Nephron progenitor cell (in vitro differentiated cells): ENCODE measurements at places on chromosomes 3 and 15.

- H3K27ac ChIP-seq: no peak overlapping the region
- no peak overlapping the region for H3K4me3 ChIP-seq
- no peak for DNase-seq
- H3K27me3 ChIP-seq: peaks cover 4% of the 10 kb centered on the region
- H3K36me3 ChIP-seq: peaks cover 13% of the 10 kb centered on the region
Observed at GRCh38 chr15:57969355-57969754, 96.2 kb downstream of the ALDH1A2 start.

DNA sequence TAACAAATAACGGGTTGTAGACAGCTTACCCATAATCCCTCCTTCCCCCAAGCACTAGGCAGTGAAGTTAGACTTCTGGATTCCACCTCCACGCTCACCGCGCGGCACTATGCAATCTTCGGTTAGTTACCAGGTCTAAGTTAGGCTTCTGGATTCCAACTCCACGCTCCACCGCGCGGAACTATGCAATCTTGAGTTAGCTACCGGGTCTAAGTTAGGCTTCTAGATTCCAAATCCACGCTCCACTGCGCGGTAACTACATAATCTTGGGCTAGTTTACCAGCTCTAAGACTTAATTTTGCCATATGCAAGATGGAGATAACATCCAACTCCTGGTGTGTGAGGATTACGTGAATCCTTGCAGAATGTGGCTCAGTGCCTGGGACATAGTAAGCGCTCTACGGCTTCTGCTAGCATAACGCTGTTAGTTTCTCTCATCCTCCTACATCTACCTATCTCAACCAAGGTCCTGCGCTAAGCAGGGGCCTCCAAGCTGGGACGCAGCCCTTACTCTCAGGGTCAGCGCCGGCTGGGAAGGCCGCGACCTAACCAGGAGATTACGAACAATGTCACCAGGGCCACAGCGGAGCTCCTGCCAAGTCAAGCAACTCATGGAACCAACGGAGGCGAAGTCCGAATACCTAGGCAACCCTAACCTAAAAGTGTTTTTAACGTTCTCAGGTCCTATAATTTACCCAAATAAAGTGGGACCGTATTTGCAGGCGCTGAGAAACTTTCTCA, 497 bp upstream of the RPLP1 start:
- peaks cover 42% of the 10 kb centered on the region for H3K36me3 ChIP-seq
- no peak for DNase-seq
- peak overlapping the region; percentile 95 for H3K4me3 ChIP-seq
- peak overlapping the region; percentile 100 for H3K27ac ChIP-seq

GRCh38 chr3:185444329-185444728, 54.5 kb downstream of the TMEM41A start:
- H3K36me3 ChIP-seq: peaks cover under 1% of the 10 kb centered on the region
- no peaks in the 10 kb centered on the region for H3K4me1 ChIP-seq
- peaks cover 9% of the 10 kb centered on the region for H3K27me3 ChIP-seq
- DNase-seq: no peak
- H3K4me3 ChIP-seq: no peak overlapping the region

DNA sequence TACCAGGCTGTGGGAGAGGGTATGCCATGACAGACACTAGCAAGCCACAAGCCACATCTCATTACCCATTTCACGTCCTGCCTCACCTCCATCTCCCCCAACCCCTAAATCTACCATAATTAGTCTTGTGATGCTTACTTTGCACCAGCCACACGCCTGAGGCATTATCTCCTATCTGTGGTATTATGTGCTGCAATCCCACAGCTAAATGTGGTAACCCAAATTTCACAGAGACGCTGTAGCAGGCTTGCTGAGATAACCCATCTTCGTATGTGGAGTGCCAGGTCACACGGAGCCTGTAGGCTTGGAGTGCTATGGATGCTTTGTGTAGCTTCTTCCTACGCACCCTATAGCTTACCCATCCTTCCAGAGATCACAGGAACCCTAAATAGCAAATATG, 256.7 kb upstream of the KCNH8 start:
- no peaks in the 10 kb centered on the region for H3K4me1 ChIP-seq

- no peak overlapping the region for H3K27ac ChIP-seq
- H3K36me3 ChIP-seq: no peaks in the 10 kb centered on the region
- DNase-seq: no peak
- peaks cover 44% of the 10 kb centered on the region for H3K27me3 ChIP-seq
- no peak overlapping the region for H3K4me3 ChIP-seq
Observed at GRCh38 chr3:10602769-10603768, 97.7 kb upstream of the ATP2B2 start.

DNA sequence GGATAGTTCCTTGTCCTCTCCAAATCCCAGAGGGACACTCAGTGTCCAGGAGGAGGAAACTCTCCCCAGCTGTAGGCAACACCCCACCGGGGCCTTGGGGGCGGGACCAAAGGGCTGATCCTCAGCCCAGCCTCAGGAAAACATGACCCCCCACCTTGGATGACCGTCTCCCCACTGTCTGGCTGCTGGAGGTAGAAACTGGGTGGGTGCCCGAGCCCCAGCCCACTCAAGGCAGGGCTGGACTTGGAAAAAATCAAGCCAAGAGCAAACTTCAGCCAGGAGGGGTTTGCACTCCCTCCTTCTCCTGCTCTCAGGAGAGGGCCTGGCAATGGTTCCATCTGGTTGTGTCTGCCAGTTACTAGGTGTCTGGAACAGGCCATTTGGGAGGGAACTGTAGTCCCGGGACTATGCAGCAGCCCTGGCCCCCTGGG, 3.6 kb upstream of the RASL12 start:
- H3K4me1 ChIP-seq: peaks cover 61% of the 10 kb centered on the region
- peaks cover 15% of the 10 kb centered on the region for H3K27me3 ChIP-seq
- H3K36me3 ChIP-seq: no peaks in the 10 kb centered on the region
- no peak overlapping the region for H3K27ac ChIP-seq

GRCh38 chr15:35142578-35142977, 57.5 kb upstream of the NANOGP8 start:
- no peaks in the 10 kb centered on the region for H3K36me3 ChIP-seq
- no peak for DNase-seq
- H3K27me3 ChIP-seq: no peaks in the 10 kb centered on the region
- no peaks in the 10 kb centered on the region for H3K4me1 ChIP-seq
- H3K4me3 ChIP-seq: no peak overlapping the region

- no peak overlapping the region for H3K27ac ChIP-seq
- no peaks in the 10 kb centered on the region for H3K36me3 ChIP-seq
- no peak for DNase-seq
- peaks cover 30% of the 10 kb centered on the region for H3K27me3 ChIP-seq
- H3K4me1 ChIP-seq: no peaks in the 10 kb centered on the region
Observed at GRCh38 chr3:134753999-134754742, 40.9 kb upstream of the EPHB1 start.

DNA sequence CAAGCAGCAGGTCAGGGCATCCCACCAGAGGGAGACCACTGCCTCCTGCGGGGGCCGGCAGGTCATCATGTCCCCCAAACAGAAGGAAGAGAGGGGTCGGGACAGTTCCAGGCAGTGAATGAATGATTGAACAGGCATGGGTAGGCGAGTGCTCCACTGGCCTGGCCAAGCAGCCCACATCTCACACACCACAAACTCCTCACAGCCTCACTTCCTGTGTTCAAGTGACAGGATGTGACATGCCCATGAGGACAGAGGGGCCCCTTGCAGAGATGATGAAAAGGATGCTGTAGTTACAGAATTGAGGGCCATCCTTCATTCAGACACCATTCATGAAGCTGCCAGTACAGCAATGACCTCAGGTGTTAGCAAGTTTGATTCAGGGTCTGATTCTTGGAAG, 3.7 kb downstream of the IQSEC1 start:
- no peak for DNase-seq
- no peaks in the 10 kb centered on the region for H3K36me3 ChIP-seq
- no peak overlapping the region for H3K27ac ChIP-seq
- H3K4me1 ChIP-seq: peaks cover 14% of the 10 kb centered on the region
- peaks cover 51% of the 10 kb centered on the region for H3K27me3 ChIP-seq
- H3K4me3 ChIP-seq: no peak overlapping the region

DNA sequence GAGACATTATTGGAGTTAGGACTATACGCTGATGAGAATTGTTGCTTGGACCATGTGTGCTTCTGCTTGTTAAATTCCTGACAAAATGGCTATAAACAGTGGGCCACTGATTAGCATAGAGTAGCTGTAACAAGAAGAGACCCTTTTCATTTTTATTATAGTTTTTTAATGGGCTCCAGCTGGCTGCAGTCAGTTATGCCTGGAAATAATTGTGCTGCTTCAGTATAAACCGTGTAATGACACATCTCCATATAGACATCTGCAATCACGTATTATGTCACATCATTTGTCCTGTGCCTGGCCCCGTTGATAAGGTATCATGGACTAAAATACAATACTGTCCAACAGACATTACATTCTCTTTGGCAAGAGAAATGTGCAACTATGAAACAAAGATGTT, 50.9 kb downstream of the ARPP21 start:
- DNase-seq: no peak
- H3K27me3 ChIP-seq: no peaks in the 10 kb centered on the region
- no peak overlapping the region for H3K4me3 ChIP-seq
- H3K36me3 ChIP-seq: no peaks in the 10 kb centered on the region
- no peak overlapping the region for H3K27ac ChIP-seq
- peaks cover 15% of the 10 kb centered on the region for H3K4me1 ChIP-seq

DNA sequence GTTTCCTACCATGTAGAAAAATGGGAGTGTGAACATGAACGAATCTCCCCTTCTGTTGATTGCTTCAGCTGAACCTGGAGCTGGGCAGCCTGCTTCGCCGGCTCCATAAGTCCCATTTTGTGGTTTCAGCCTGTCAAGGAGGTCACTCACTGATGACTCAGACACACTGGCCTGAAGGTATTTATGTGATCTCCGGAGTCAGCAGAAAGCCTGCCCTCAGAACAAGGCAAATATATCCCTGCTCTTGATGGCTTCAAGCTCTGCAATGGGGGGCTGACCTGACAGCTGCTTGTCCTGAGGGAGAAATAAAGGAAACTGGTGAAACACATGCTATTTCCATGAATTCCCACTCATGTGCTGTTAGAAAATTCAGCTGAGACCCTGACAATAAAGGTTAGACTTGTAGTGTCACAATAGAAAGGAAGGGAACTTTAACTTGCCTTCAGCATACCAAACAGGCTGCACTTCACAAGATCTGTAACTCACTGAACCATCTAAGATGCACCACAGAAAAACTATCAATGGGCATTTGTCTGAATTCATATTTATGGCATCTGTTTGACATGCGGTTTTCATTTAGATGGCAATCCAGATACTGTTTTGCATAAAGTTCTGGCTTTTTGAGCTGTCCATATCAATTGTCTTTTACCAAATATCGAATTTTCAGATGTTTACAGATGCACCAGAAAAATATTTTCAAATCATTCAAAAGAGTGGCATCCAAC, 282.0 kb upstream of the VEPH1 start:
- no peak overlapping the region for H3K27ac ChIP-seq
- no peaks in the 10 kb centered on the region for H3K27me3 ChIP-seq
- H3K4me3 ChIP-seq: no peak overlapping the region
- H3K36me3 ChIP-seq: no peaks in the 10 kb centered on the region
- peak; percentile 8 for DNase-seq

DNA sequence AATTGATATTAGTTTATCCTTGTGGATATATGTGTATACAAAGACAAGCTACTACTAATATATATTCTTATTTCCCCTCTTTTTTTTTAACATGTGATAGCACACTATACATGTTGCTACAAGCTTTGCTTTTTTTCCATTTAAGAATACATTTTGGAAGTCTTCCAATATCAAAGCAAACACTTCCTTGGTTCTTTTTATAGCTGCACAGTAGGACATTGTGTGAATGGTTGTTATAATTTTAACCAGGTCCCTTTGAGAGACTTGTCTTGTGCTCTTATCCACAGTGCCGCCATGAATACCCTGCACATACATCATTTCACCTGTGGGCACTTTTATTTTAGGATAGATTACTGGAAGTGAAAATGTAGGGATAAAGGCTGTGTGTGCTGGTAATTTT, 88.7 kb downstream of the CACNA2D3 start:
- H3K36me3 ChIP-seq: no peaks in the 10 kb centered on the region
- H3K4me1 ChIP-seq: peaks cover 8% of the 10 kb centered on the region
- H3K27ac ChIP-seq: no peak overlapping the region
- no peak for DNase-seq
- no peaks in the 10 kb centered on the region for H3K27me3 ChIP-seq

GRCh38 chr15:91783008-91783407, 70.5 kb upstream of the SLCO3A1 start:
- peaks cover 21% of the 10 kb centered on the region for H3K27me3 ChIP-seq
- no peak overlapping the region for H3K27ac ChIP-seq
- DNase-seq: no peak
- no peak overlapping the region for H3K4me3 ChIP-seq

DNA sequence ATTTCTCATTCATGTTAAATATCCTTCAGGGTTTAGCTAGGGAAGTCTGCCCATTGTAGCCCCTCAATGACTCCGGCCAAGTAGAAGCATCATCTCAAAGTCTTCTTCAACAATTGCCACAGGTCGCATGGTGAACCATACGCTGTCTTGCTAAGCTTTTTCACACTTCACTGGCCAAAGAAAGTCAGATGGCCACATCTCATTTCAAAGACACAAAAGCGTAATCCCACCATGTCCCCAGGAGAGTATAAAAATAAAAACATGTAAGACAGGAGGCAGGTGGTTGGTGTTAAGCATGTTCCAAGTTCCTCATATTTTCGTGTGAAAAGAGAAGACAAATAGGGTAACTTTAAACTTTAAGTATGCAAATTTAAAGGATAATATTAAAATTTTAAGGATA, 147.4 kb downstream of the ERC2 start:
- H3K4me3 ChIP-seq: no peak overlapping the region
- H3K27ac ChIP-seq: no peak overlapping the region
- H3K27me3 ChIP-seq: no peaks in the 10 kb centered on the region
- no peak for DNase-seq

- peak overlapping the region; percentile 83 for H3K27ac ChIP-seq
- peaks cover 55% of the 10 kb centered on the region for H3K4me1 ChIP-seq
- peaks cover 6% of the 10 kb centered on the region for H3K27me3 ChIP-seq
- H3K4me3 ChIP-seq: peak overlapping the region; percentile 73
Observed at GRCh38 chr3:32401556-32402081, 10.0 kb downstream of the CMTM7 start.

DNA sequence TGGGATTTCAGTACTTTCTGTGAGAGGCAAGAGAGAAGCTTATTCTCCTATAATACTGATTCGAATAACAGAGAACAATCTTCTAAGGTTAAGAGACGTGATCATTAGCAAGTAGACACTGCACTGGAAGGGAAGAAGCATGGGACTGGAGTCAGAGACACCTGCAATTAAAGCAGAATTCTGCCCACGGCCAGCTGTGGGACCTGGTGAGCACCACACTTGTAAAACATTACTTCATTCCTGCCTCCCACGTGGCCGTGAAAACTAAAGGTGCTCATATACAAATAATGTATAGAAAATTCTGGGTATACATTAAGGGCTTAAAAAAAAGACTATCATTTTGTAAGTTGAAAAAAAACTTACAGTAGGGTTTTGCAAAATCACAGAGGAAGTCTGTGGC, 2.0 kb downstream of the TM2D3 start:
- no peak overlapping the region for H3K27ac ChIP-seq
- peak overlapping the region; percentile 93 for H3K4me3 ChIP-seq
- no peaks in the 10 kb centered on the region for H3K27me3 ChIP-seq
- peaks cover 31% of the 10 kb centered on the region for H3K4me1 ChIP-seq
- no peak for DNase-seq

GRCh38 chr15:62343397-62343796, 178.3 kb upstream of the C2CD4B start:
- H3K4me3 ChIP-seq: no peak overlapping the region
- H3K36me3 ChIP-seq: no peaks in the 10 kb centered on the region
- DNase-seq: no peak
- no peak overlapping the region for H3K27ac ChIP-seq
- H3K27me3 ChIP-seq: no peaks in the 10 kb centered on the region

- peaks cover 58% of the 10 kb centered on the region for H3K4me1 ChIP-seq
- no peaks in the 10 kb centered on the region for H3K36me3 ChIP-seq
- DNase-seq: no peak
- H3K27me3 ChIP-seq: no peaks in the 10 kb centered on the region
- no peak overlapping the region for H3K4me3 ChIP-seq
Observed at GRCh38 chr15:37134699-37135131, 34.4 kb upstream of the MEIS2 start.
